ENCODE measurements at places on chromosomes 11 and 22.

GRCh38 chr22:30566125-30566524 is 8.3 kb downstream of the GAL3ST1 start:
- DNase-seq: no peak

DNA sequence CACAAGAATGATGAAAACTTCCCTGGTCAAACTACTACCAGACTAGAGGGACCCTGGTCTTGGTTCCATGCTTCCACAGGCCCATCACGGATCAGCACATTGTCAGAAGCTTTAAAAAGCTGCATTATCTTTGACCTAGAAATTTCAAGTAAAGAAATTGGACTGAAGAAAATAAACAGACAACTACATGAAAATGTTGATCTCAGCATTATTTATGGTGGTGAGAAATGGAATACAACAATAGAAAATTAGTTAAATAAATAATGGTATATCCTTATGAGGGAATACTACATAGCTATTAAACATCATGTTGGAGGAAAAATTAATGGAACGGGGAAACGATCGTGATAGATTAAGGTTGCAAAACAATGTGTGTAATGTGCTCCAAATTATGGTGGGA is 13.7 kb downstream of the TENM4 start:
- no peak for DNase-seq

- no peak for DNase-seq
These were observed 380.9 kb downstream of the ETS1 start for GRCh38 chr11:128206461-128206860.

DNA sequence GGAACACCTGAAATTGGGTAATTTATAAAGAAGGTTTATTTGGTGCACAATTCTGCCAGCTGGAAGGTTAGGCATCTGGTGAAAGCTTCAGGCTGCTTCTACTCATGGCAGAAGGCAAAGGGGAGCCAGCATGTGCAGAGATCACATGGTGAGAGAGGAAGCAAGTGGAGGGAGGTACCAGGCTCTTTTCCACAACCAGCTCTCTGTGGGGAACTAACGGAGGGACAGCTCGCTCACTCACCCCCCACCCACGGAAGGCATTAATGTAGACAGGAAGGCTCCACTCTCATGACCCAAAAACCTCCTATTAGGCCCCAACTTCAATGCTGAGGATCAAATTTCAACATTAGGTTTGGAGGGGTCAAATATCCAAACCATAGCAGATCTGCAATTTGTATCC is 75.6 kb upstream of the ARHGAP32 start:
- no peak for DNase-seq

GRCh38 chr22:40108396-40108795 is 69.3 kb upstream of the TNRC6B start:
- DNase-seq: no peak

GRCh38 chr11:84211896-84212295 is 925.7 kb upstream of the CCDC90B start:
- no peak for DNase-seq

- no peak for DNase-seq
These were observed 2.3 kb downstream of the YPEL4 start for GRCh38 chr11:57647372-57647771.

- no peak for DNase-seq
These were observed 7.8 kb upstream of the TMPRSS13 start for GRCh38 chr11:117936973-117937372.

GRCh38 chr22:43471606-43472135 is 59.9 kb downstream of the MPPED1 start:
- DNase-seq: no peak

DNA sequence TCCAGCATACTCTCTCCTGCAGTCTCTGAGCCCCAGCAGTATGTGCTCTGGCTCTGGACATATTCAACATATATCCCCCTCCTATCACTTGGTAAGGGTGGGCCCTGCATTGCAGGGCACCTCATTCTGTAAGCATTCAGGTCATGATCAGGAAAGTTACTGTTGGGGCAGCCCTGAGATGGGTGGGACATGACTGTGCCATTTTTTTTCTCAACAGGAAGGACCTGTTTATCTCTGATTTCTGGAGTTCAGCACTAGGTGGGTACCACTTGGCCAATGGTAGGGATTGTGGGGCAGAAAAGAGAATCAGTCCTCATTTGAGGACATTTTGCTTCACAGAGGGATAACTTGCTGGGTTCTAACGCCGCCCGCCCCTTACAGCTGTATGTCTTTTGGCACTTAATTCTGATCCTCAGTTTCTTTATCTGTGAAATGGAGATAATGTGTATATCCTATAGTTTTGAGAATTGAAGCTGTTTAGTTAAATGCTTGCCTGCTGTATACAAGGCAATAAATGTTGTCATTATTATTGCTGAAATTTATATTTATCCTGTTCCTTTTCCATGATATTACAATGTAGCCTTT is 2.2 kb downstream of the SRRD start:
- DNase-seq: no peak

- DNase-seq: no peak
These were observed 79.5 kb upstream of the CRYBB3 start for GRCh38 chr22:25120093-25120561.

- no peak for DNase-seq
These were observed 10.3 kb downstream of the APOL4 start for GRCh38 chr22:36191106-36191836.

- DNase-seq: no peak
These were observed 86.5 kb downstream of the WNT11 start for GRCh38 chr11:76119779-76120178.

DNA sequence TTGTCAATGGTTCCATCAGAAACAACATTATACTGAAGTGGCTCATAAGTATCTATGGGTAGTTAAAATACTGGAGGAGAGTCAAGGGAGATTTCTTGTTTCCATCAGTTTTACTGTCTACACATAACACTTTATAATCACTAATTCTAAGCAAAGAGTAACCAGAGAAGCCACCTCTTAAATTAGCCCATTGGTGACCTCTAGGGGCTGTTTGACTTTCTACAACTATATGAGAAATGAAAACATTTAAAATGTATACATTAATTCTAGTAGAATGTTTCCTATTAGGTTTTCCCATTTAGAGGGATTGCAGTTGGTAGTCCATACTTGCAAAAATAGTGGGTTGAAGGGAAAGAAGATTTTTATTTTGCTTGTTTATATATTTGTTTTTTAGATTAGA is 504.3 kb downstream of the FAM181B start:
- DNase-seq: no peak

DNA sequence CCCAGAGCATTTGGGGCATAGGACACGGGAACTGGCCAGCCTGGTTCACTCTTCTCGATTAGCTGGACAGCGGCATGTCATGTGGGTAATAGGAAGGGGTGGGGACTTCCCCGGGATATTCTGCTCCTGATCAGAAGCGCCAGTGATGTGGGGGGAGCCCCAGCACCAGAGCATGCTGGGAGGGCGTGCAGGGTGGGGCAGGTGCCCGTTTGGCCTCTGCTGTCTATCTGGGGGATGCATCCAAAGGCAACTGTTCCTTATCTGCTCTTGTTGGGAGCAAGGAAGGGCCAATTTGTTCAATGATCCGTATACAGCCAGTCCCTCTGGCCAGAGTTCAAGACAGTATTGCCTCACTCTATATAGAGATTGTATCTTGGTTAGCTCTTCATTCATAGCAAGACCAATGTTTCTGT is 43.6 kb downstream of the PPARA start:
- no peak for DNase-seq

DNA sequence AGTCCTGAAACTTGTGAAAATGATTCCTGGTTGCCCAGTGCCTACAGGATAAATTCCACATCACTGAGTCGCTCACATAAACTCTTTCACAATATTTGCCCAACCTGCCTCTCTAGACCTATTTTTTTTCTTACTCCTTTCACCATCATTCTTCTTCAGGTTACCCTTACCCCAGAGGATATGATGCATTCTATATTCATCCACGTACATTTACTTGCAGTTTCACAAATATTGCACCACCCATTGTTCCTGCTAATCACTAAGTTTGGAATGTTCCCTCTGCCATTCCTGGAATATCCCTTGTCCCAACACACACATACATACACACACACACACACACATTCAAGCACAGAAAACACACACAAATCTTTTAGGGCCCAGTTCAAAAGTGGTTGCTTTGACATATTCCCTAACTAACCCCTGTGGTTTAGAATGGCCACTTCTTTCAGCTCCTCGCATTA is 379.5 kb downstream of the ETS1 start:
- no peak for DNase-seq

- DNase-seq: no peak
These were observed 37.5 kb downstream of the MPPED1 start for GRCh38 chr22:43449205-43449830.

DNA sequence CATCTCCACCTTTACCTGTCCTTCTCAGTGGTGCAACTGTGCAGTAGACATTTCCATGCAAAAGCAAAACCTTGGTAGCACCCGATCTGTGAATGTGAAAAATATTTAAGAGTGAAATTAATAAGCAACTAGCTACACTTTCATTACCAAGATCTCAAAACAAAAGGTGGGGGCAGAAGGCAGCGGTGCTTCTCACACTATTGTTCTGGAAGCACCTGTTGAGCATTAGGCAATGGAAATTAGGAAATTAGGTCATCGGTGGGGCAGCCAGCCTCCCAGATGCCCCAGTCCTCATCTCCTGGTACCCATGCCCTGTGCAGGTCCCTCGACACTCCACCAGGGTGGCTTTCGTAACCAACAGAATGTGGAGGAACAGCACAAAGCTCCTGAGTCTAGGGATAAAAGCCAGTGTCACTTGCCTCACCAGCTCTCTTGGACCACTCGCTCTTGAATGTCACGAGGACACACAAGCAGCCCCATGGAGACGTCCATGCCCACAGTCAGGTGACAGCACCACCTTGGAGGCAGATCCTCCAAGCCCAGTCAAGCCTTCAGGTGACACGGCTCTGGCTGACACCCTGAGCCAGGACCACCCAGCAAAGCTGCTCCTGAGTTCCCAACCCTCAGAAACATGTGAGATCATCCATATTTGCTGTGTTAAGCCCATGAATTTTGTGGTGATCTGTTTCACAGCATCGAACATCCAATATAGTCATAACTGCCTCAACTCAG is 3.3 kb downstream of the LTO1 start:
- DNase-seq: no peak

- DNase-seq: no peak
These were observed 24.8 kb upstream of the CYB5R3 start for GRCh38 chr22:42673898-42674401.

DNA sequence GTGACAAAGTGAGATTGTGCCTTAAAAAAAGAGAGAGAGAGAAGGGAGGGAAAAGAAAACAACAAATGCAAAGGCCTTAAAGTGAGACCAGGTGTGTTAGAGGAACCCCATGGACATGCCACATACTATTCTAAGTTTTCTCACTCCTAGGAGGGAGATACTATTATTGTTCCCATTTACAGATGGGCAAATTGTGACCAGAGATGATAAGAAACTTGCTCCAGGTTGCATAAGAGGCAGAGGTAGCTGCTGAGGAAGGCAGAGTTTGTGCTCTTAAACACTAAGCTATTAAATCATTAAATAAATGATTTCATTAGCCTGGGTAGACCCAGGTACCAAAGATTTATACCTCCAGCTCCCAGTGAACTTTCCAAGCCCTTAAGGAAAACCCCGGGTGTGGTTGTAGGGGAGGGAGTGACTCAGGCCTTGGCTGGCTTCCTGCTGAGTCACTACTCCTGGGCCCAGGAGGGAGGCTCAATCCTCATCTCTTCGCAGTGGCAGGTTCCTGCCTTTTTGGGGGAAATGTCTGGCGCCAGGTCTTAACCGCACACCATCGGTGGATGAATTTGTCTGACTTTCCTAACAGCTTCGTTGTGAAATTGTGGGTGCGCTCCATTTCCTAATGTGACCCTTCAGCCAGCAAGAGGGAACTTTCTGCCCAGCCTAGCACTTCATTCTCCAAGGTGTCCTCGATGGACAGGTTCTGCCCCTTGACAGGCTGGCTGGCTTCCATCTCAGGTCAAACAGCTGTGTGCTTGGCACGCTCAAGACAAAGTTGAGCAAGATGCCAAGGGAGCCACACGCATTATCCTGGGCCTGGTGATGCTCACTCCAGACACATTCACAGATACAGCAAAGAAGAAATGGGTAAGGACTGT is 33.4 kb upstream of the PTPRJ start:
- no peak for DNase-seq

- DNase-seq: no peak
These were observed 369.4 kb upstream of the ISX start for GRCh38 chr22:34696557-34696956.
